ENCODE measurements at places on chromosomes 2 and 18.

- DNase-seq, result no peak
Measured at GRCh38 chr2:107349329-107349728, 463.4 kb upstream of the ST6GAL2 start.

DNA sequence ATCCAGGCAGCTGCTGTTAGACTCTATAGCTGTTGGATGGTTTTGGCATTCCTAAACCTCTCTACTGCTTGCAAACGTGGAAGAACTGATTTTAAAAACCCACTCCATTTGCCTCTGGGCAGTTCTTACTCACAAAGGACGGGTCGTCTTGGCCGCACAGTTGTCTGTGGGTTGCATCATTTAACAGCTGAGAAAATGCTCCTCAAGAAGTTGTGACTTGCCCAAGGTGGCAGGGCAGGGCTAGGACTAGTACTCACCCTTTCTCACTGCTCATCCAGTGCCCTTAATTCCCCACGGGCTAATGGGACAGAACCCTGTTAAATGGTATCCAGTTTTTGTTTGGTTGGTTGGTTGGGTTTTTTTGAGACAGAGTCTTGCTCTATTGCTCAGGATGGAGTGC is 997 bp upstream of the DRC1 start:
- DNase-seq, result no peak

DNA sequence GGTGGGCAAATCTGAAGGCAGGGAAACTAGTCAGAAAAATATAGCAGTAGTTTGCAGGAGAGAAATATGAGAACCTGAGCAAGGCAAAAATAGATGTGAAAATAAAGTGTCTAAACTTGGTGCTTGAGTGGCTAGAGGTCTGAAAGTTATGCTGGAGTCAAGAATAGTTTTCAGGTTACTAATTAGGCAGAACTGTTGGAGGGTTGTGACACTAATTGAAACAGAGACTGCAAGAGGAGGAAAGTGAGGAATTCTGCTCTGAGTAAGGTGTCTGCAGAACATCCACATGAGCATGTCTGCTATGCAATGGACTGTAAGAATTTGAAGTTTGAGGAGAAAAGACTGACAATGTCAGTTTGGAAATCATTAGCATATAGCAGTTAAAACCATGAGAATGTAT is 444.0 kb upstream of the LRRTM1 start:
- DNase-seq, result no peak

DNA sequence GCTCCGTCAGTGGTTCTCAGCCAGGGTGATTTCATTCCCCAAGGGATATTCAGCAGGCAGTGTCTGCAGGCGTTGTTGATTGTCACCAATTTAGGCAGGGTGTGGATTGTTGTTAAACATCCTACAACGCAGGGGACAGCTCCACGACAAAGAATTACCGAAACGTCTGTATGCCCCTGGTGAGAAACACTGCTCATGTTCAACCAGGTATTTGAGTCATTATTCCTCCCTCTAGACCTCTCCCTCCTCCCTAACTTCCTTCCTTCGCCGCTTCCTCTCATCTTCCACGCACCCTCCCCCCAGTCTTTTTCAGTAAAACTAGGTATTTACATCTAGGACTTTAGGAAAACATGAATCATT is 50.8 kb downstream of the NCK2 start:
- DNase-seq, result no peak

DNA sequence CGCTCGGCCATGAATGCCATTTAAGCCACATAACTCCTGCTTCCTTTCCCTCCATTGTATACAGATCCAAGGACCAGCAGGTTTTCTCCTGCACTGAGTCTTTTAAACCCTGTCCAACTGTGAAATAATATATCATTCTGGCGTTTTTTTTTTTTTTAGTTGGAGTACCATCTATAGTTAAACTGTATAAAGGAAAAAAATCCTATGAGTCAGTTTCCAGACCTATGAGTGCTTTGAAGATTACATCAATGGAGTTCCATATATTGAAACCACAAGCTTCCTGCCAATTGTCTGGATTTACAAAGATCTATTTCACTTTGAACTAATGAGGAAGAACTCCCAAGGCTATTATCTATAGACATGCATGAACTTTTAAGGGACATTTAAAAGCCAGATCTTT is 2.4 kb upstream of the MALT1 start:
- DNase-seq, result no peak

- no peak for DNase-seq
Measured at GRCh38 chr2:46163098-46163430, 134.1 kb upstream of the EPAS1 start.

- DNase-seq, result no peak
Measured at GRCh38 chr2:212538305-212539071, at the start of gene ERBB4. Gene ERBB4, minus strand, starts transcription at chr2:212538802. Its CDS starts 272 bp downstream, at chr2:212538530.

GRCh38 chr2:100546469-100546868 is 16.3 kb upstream of the PDCL3 start:
- DNase-seq, result no peak

DNA sequence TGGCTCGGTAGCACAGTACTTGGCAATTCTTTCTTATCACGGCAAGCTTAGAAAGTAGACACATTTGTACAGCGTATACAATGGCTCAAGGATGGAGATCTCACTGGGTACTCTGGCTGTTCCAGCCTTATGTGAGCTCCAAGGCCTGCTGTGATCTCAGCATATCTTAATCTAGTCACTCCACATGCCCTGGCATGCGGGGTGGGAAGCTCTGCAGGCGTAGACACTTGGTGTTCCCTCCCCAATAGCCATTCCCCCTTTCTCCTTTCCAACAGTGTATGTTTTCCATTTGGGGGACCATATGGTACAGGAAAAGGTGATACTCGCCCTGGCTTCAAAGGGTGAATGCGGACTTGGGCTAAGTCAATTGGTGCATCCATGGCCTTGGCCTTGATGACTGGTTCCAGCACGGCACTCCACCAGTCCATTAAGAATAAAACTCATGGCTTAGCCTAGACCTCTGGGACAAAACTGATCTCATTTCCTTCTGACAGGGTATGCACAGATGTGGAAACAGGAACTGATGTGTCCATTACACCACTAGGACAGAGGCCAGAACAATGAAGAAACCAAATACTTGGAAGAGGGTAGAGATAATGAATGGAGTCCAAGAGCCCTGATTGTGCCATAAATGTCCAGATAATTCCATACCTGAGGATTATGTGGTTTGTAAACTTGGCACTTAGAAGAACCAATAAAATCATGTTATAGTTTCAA is 28.4 kb downstream of the TGIF1 start:
- DNase-seq, result no peak

DNA sequence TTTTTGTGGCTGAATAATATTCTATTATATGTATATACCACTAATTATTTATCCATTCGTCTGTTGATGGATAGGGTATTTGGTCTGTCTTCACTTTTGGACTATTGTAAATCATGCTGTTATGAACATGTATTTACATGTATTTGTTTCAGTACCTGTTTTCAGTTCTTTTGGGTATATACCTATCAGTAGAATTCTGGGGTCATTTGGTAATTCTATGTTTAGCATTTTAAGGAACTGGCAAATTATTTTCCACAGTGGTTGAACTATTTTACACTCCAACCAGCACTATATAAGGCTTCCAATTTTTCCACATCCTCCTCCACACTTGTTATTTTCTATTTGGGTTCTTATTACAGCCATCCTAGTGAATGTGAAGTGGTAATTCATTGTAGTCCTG is 12.4 kb upstream of the TANK start:
- no peak for DNase-seq

DNA sequence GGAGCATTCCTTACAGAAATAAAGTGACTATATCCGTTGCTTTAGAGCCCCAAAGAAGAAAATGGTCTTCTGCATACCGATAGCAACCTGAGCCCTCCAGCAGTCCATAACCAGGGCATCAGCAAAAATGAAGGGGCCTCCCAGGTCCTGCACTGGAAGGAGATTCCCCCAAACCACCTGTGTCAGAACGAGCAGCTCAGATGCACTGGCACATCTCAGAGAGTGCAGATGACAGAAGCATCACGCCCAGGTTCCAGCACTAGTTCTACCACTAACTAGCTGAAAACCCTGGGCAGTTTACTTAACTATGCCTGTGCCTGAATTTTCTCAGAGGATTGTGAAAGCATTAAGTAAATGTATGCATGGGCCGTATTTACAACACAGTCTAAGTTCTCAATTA is 466.7 kb upstream of the MYT1L start:
- DNase-seq, result no peak

DNA sequence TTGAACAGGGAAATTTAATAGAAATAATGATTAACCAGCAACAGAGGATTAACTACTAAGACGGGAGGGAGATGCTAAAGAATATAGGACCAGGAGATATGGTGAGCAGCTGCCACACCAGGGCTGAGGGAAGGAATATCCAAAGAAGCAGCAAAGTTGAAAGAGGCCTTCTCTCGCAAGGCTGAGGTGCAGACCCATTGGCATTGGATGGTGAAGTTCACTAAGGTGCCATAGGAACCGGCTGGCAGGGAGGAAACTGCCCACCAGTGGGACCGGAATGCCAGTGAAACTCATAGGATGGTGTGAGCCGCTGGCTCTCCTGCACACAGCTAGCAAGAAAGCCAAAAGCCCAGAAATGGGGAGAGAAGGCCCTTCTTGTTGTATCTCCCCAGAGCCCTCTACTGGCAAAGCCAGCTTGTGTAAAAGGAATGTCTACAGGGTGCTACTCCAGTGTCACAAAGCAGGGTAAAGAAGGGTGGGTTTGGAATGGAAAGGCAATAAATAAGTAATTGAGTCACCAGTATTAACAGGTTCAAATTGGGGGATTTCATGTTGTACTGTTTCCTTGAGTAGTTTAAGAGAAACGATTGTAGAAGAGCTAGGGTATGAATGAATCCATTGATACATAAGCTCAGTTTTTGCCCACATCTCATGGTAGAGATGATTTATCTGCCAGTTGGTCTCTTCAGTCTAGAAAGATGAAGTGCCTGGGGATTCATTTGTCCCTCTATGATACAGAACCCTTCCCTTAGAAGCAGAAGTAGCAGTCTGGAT is 36.0 kb downstream of the FARP2 start:
- no peak for DNase-seq

DNA sequence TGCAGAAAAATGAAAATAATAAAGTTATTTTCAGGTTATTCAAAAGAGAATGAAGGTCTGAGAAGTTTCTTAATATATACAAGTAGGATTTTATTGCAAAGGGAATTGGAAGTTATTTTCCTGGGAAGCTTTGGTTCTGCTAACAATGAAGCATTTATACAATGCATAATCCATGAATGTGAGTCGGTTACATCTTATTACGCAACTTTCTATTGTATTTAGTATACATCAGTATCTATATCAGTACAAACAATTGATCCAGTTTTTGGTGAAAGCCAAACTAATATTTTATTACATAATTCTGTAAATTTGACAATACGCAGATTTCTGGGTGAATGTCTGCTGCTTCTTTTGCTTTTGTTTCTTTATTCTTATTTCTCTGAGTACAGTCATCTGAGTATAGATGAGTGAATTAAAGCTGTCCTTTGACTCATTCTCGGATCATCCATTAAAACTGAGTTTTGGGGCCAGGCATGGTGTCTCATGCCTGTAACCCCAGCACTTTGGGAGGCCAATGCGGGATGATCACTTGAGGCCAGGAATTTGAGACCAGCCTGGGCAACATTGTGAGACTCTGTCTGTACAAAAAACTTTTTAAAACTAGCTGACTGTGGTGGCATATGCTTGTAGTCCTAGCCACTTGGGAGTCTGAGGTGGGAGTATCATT is 108.5 kb downstream of the SOCS6 start:
- no peak for DNase-seq

DNA sequence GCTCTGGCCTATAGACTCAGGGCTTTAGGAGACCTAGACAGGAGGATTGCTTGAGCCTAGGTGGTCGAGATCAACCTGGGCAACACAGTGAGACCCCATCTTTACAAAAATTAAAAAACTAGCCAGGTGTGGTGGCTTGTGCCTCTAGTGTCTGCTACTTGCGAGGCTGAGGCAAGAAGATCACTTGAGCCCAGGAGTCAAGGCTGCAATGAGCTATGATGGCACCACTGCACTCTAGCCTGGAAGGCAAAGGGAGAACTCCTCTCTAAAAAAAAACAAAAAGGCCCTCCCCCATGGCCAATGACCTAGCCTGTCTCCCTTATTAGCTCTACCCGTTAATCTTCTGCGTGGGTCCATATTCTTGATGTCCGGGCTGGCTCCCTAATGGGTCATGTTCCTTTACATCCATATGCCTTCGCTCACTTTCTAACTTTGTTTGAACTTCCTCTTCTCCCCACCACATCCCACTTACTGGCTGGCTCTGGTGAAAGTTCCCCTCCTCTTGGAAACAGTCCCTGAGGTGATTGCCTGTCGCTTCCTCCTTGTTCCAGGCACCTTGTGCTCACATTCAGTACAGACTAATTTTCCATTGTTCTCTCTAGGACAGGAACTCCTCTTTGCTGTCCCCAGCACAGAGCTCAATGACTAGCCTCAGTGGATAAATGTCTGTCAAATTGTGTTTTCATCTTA is 103.0 kb downstream of the AFF3 start:
- no peak for DNase-seq

GRCh38 chr18:79507076-79507545 is 111.4 kb downstream of the NFATC1 start:
- DNase-seq, result no peak

DNA sequence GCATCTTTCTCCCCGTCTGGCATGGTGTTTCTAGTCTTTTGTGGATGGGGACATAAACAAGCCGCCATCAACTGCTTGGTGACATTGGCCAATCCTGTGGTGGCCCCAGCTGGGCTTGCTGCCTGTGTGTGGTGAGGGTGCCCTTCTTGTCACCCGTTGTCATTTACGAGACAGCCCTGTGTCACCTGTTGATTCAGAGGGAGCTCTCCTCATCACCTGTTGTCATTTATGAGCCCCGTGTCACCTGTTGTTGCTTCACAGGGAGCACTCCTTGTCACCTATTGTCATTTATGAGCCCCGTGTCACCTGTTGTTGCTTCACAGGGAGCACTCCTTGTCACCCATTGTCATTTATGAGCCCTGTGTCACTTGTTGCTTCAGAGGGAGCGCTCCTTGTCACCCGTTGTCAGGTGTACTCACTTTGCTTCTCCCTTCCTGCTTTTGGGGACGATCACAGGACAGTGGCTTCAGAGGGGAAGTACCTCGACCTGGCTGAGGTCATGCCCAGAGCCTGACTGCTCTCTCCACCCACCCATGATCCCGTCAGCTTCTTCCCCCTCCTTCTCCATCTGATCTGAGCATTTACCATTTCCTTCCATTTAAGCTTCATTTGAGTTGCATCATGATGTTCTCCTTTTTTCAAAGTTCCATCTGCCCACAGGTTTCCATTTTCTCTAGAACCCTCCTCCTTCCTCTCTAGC is 29.1 kb downstream of the HPCAL1 start:
- peak; percentile 43 for DNase-seq

GRCh38 chr2:8570637-8571036 is 111.2 kb upstream of the ID2 start:
- no peak for DNase-seq

DNA sequence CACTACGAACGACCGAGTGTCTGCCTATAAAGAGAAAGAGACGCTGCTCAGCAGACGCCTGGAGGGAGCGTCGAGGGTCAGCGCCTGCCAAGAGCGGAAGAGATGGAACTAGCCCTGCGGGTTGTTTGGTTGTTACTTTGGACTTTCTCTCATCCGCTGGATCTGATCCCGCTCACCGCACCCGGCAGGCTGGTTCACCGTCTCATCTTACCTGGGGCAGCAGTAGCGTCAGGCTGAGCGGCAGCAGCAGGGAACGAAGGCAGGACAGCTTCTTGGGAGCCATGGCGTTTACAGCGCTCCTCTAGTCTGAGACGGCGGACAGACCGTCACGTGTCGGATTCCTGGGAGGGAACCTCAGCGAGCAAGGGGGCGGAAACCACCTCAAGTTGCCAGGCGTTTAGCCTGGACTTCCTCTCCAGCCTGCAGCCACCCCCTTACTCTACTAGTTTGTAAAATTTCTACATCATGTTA is 1.9 kb downstream of the GLB1L start:
- no peak for DNase-seq

Data from stimulated activated CD4-positive, alpha-beta T cell treated with anti-CD3 and anti-CD28 coated beads, TNF-alpha, amount 100 ng/mL, for 24 hours (primary cell).